ENCODE measurements at places on chromosomes 4 and X.

DNA sequence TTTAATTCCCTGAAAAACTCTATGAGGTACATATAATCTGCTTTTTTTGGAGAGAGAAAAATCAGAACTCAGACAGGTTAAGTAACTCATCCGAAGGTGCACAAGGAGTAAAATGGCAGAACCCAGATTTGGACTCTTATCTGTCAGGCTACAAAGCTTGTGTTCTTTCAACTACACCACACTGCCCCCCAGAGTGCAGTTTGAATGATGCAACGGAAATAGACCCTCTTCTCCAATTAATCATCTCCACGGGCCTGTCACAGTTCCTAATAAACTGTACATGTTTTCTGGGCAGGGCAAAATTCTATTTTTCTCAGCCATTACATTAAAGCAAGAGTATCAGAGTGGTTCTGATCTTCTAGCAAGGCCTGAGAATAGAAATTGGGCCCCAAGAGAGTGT, 35.3 kb upstream of the DCX start:
- no peak for DNase-seq

DNA sequence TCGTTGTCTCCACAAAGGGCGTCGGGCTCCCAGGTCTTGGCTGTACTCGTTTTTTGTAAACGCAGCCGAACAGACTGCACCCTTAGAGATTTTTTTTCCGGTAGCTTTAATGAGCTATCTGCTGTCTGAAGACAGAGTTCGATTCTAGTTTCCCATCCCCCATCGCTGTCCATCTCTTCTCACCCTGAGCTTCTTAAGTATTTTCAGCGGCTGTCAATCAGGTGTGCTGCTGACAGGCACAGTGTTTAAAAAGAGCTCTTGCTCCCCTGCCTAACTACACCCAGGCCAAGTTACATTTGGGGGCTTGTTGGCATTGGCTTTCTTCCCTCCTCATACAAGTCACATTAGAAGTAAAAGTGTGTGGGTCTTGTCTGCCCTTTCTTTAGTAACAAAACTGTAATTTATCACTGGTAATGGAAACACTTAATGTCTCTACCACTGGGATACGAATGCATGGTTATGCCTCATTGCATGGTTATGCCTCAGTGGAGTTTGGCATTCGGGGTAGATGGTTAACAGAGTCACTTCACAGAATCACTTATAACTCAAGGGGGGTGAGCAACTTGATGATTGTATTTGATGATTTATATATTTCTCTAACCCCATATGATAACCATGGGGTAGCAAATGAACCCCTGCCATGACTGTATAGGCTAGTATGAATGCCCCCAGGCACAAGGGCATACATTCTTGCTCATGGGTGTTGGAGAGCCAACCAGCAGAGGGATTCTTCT, 1.4 kb upstream of the ARHGAP6 start:
- DNase-seq, result no peak

- DNase-seq, result no peak
Measured at GRCh38 chr4:105758958-105759357, 50.4 kb downstream of the GSTCD start.

GRCh38 chr4:151426513-151426912, 17.5 kb downstream of the FHIP1A start:
- no peak for DNase-seq

DNA sequence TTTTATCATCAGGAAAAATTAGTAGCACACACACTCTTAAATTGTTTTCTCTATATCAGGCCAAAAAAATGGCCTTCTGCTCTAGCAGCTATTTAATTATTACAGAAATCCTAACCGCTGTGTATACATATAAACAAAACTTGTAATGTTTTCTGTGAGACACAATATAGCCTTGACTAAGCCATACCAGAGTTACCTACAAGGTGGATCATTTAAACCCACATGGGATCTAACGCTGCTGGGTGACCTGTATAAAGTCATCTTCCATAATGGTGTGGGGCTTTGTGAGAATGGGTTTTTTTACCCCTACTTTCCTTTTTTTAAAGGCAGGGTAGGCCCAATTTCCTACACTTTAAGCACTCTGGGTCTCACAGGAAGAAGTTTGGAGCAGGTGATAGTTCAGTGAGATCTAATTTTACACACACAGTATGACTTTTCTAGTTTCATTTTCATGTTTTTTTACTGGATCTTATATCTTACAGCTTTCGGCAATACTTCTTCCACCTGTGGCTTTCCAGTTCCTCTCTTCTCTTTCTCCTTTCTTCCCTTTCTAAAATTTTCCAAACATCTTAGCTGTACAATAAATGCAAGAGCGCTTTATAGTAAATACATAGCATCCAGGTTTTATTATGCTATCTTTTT, 66.9 kb upstream of the MMAA start:
- no peak for DNase-seq

GRCh38 chr4:137510557-137511265, 21.6 kb downstream of the PCDH18 start:
- no peak for DNase-seq

- DNase-seq, result no peak
Measured at GRCh38 chr4:83858131-83858530, 322.2 kb downstream of the GPAT3 start.

- DNase-seq, result no peak
Measured at GRCh38 chr4:26204249-26204825, 116.5 kb upstream of the RBPJ start.

GRCh38 chrX:119669424-119670037, 23.4 kb downstream of the SEPTIN6 start:
- no peak for DNase-seq

- DNase-seq, result no peak
Measured at GRCh38 chrX:134898440-134898839, 92.4 kb upstream of the SMIM10 start.

GRCh38 chr4:124061413-124061812, 651.1 kb downstream of the ANKRD50 start:
- no peak for DNase-seq
